ENCODE measurements at places on chromosomes 12 and 14.

GRCh38 chr12:6779708-6780432 lies 7.5 kb downstream of the LAG3 start:
- no peak for DNase-seq

DNA sequence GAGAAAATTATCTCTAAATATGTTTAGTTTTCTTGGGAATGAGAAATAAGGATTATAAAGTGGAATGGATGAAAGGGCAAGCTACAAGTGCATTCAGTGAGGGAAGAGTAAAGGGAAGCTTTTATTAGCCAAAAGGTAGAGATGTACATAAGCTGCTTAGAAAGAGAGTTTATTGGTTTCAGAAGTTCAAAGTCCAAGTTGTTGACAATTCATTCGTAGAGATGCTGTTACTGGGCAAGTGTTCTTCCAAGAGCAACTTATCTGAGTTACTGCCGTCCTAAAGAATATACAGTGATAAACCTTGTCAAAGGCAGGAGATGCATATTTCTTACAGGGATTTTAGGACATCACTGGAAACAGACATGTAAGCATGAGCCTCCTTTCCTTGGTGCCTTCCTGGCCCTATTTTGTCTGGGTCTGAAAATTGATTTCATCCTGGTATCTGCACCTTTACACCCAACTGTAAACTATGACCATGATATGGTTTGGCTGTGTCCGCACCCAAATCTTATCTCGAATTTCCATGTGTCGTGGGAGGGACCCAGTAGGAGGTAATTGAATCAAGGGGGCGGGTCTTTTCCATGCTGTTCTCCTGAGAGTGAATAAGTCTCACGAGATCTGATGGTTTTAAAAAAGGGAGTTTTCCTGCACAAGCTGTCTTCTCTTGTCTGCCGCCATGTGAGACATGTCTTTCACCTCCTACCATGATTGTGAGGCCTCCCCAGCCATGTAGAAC lies 46.8 kb downstream of the TRMT5 start:
- DNase-seq, result no peak

- no peak for DNase-seq
Observed at GRCh38 chr14:96189281-96189711, 15.3 kb upstream of the BDKRB2 start.

DNA sequence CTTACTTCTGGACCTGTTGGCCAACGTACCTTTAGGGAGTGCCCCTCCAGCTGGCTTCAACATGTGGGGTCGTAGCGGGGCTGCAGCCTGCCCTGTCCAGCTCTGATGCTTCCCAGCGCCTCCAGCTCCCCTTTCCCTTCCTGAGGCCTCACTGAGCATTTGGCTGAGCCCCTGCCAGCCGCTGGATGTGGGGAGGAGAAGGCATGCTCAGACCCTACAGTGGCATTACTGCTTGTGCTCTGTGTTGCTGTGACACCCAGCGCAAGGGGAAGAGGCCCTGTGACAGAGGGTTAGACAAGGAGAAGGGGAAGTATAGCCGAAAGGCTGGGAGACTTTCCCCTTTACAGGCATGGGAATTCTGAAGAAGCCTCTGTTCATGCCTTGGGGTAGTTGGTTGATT lies 145.9 kb downstream of the PRKCH start:
- no peak for DNase-seq

DNA sequence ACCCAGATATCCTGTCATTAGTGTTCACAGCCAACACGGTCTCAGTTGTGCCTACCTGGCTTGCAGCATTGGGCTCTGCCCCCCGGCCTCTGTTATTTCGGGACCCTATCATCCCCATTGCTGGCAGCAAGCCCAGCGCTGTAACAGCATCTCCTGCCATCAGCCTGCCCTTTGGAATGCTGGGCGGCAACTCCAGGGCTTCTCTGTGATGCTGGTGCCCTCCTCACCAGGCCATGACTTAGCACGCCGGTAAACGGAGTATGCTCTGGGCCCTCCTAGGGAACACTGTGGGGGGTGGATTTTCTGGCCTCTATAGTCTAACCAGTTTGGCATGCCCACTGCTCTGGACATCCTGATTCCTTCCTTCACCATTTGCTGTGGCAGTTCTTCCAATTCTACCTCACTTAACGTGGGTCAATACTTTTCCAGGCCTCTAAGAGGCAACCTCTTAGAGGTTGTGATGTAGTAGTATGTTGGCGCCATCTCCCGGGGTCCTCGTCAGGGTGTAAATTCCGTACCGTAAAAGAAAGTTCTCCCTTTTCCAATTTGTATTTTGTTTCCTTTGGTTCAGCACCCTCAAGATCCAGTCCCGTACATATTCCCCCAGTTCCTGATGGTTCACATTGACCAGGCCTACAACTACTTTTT lies 80.0 kb downstream of the SINHCAF start:
- no peak for DNase-seq

DNA sequence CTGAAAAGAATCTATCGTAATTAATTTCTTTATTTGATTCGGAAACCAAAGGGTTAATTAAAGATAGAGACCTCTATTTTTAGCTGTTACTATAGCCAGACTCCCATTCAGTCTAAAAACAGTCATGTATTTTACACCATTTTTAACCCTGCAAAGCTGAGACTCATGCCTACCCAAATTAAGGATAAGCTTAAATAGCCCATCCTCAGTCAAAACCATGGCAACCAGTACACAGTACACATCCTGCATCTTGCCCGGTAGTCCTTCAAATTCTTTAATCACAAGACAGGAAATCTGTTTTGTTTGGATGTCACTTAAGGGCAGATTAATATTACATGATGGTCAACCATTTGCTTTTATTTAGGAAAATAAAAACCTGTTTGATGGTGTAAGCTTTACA lies 25.5 kb upstream of the KCNK10 start:
- no peak for DNase-seq

DNA sequence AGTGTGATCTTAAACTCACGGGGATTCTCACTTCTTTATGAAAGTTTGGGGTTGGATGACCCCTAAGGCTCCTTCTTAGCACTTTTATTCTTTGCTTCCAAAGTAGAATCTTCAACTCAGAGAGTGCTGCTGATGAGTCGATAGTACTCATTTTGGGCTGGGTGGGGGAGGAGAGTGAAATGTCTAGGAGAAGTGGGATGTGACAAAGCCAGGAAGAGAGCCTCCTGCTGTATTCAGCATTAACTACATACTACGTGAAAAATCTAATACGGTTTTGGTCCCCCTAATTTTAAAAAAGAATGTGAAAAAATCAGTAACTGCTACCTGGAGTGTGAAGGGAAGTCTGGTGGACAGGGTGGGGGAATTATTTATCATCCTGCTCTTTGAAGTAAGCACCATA lies 148.3 kb downstream of the SAMD4A start:
- no peak for DNase-seq

- DNase-seq, result no peak
Observed at GRCh38 chr12:6235906-6236640, 35.9 kb downstream of the CD9 start.

GRCh38 chr12:42422785-42423184 lies 96.8 kb downstream of the PPHLN1 start:
- no peak for DNase-seq

- DNase-seq, result no peak
Observed at GRCh38 chr12:19245106-19245505, 115.6 kb downstream of the PLEKHA5 start.

- no peak for DNase-seq
Observed at GRCh38 chr14:64849940-64850339, 29.8 kb downstream of the SPTB start.

GRCh38 chr12:95625012-95625411 lies 73.7 kb upstream of the USP44 start:
- DNase-seq, result no peak

DNA sequence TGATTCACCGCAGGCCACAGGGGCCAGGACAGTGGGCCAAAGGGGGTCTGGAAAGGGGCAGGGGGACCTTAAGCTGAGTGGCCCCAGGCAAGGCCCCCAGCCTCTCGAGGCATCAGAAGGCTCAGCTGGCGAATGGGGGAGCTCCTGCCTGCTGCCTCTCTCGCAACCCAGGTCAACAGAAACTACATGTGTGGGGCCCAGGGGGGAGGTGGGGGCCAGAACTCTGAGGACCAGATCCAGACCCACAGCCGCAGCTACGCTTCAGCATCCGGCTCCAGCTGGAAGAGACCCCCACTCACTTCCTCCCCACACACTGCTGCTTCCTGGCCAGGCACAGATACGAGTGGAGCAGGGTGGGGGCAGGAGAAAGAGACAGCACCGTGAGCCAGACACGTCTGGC lies 46.5 kb downstream of the NCOR2 start:
- DNase-seq, result no peak

- no peak for DNase-seq
Observed at GRCh38 chr12:44385964-44386363, 490.2 kb downstream of the NELL2 start.

DNA sequence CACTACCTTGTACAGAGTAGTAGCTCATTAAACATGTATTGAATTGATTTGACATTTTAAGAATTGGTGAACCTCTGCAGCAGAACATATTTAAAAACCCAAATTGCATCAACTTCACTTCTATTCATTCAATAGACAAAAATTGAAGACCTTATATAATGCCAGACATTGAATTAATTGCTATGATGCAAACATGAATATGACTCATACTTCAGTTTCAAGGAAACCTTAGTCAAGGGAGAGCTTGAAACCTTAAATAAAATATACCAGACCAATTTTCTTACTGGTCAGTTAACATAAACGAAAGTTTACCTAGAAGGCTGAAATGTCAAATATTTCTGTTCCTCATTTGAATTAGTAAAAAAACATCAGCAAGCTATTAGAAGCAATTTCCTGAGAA lies 5.0 kb upstream of the MGAT4C start:
- no peak for DNase-seq

GRCh38 chr14:74601982-74602381 lies 10.1 kb downstream of the LTBP2 start:
- DNase-seq, result no peak

DNA sequence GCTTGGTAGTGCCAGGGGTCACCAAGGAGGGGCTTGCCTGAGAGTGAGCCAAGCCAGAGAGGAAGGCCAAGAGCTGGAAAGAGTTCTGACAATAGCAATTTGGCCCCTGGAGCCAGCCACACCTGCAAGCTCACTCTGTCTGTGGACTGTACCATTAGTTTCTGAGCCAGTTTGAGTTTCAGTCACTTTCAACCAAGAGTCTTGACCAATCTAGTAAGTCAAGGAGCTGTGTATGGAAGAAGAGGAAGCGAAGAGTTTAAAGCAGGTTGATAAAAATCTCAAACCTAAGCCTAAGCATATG lies 38.5 kb downstream of the NT5DC3 start:
- DNase-seq, result no peak

GRCh38 chr12:47249082-47249481 lies 169.3 kb upstream of the AMIGO2 start:
- DNase-seq, result no peak

DNA sequence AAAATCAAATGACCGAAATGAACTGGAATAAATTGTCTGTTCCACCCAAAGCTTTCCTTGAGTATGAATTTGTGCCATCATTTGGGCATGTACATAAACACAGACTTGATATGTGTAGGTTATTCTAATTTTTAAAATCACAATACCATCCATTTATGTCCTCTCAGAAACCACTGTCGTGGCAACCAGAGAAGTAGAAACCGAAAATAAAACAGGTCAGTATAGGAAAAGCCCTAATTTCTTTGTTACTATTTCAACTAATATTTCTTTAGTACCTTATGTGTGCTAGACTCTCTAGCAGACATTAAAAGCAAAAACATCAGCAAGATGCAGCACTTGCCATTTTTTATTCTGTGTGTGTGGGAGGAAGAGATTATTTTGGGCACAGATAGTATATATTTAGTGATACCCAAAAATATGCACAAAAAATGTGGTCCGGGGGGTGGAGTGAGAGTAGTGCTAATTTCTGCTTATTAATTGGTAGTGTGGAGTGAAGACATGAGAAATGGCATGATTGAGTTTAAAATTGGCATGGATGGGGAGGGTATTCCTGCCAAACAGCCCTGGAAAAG lies 130.8 kb upstream of the CNTN1 start:
- no peak for DNase-seq

DNA sequence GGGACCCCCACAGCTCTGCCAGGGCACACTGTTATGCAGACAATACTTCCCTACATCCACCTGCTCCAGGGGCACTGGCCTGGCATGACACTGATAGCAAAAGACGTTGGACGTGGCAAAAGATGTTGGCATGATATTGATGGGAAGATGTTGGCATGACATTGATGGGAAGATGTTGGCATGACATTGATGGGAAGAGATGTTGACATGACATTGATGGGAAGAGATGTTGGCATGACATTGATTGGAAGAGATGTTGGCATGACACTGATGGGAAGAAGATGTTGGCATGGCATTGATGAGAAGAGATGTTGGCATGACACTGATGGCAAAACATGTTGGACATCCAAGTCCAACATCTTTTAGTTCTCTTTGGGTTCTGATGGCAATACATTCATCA lies 11.4 kb upstream of the DEGS2 start:
- DNase-seq, result no peak

GRCh38 chr12:89901906-89902642 lies 193.4 kb upstream of the ATP2B1 start:
- DNase-seq, result no peak

- DNase-seq, result no peak
Observed at GRCh38 chr12:531951-532585, 72.3 kb downstream of the B4GALNT3 start.

DNA sequence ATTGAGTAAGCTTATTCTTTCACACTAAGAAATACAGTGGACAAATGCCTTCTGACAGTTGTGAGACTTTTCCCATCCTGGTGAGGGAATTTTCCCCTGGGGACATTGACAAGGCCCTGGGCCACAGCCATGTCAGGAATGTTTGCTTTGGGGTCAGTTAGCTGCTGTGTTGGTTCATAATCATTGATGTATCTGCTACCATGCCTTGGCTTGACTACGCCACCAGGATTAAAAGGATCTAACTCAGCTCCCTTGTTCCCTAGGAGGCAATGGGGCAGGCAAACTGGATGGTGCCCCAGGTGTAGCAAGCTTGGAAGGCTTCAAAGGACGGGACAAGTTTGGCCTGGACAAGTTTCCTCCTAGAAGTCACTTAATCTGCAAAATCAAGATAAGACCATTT lies 3.1 kb upstream of the CCDC88C start:
- no peak for DNase-seq

GRCh38 chr14:77674931-77675330 lies 32.9 kb downstream of the ALKBH1 start:
- DNase-seq, result no peak

- DNase-seq, result no peak
Observed at GRCh38 chr12:34289431-34290380, 267.4 kb downstream of the ALG10 start.

GRCh38 chr12:89244536-89244935 lies 107.8 kb downstream of the DUSP6 start:
- no peak for DNase-seq

DNA sequence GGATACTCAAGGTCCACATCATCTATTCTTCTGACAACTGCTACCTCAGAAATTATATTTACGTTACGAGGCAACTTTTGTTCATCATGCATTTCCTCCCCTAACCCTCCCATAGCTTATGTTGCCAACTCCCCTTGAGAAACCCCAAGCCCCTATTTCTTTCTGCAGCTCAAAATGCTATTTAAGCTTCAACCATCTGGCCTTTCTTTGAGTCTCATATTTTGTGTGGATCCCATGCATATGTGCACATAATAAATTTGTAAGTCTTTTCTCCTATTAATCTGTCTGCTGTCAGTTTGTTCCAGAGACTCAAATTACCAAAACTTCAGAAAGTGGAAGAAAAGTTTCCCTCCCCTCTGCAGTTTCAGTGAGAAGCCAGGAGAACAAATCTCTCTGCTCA lies 444.1 kb downstream of the TRHDE start:
- DNase-seq, result no peak

GRCh38 chr12:78793982-78794381 lies 70.6 kb upstream of the SYT1 start:
- no peak for DNase-seq

- no peak for DNase-seq
Observed at GRCh38 chr12:107515446-107515958, 170.1 kb upstream of the PWP1 start.
